ENCODE measurements at places on chromosomes 3 and 15.
A peak's percentile ranks its signal among the peaks of the same experiment; 100 is the strongest.

DNA sequence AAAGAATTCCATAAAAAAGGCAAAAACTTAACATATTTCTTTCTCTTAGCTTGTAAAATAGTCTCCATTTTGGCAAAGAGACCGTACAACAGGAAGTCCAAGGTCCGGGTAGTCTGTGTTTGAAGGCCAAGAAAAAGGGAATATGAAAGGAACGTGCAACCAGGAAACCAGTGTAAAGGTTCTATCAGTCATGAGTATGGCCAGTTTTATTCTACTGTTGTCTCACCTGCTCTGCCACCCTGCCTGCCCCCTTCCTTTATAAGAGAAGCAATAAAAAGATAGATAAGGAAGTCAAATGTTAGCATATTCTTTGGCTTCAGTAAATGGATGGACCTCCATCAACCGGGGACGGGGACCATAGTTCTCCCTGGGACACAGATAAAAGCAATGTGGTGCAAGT, 370.6 kb upstream of the ROBO2 start:
- DNase-seq: no peak

DNA sequence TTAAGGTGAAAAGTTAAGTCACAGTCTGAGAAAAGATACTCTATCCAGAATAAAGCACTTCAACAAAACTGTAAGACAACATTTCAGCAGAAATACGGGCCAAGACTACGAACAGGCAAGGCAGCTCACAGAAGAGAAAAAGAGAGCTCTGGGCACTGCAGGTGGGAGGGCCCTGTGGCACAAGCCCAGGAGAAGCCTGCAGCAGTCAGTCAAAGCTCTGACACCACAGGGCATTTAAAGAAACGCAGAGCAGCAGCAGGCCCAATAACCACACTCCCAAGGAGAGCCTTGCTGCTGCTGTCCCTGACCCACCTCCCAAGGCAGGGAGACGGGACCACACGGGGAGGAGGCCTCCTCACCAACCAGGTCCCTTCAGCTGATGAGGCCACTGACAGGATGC, 19.2 kb downstream of the CHSY1 start:
- no peak for DNase-seq

DNA sequence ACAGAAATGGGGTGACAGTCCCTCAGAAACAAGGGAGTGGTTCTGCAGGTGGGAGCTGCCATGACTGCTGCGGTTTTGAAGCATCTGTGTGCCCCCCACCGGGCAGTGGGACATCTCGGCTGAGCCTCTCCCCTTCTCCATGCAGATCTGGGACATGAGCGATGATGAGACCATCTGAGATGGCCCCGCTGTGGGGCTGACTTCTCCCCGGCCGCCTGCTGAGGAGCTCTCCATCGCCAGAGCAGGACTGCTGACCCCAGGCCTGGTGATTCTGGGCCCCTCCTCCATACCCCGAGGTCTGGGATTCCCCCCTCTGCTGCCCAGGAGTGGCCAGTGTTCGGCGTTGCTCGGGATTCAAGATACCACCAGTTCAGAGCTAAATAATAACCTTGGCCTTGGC, 89.0 kb downstream of the VGLL4 start:
- DNase-seq: no peak

GRCh38 chr15:70435872-70436271, 327.5 kb downstream of the UACA start:
- no peak for DNase-seq

DNA sequence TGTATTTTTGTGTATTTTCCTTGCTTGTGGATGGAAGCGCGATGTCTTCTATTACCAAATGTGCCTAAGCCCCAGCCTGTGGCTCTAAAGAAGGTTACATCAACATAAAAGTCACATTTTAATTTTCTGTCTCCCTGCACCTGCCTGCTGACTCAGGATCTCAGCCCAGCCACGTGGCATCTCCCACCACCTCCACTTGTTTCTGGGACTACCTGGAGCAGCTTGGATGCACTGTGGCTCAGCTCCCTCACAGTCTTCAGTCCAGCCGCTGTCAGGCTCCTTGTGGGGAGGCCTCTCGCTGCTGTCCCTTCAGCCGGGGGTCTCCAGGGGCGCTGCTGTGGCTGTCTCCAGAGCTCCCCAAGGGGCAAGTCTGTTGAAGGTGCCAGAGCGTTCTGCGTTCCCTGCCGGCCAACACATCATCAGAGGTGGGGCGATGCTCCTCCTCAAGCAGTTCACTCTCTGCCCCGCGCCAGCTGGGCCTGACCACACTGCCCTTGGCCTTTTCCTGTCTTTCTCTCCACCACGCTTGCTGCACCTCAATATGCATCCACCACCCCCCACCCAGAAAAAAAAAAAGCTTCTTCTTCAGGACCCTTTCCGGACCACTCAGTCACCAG, 47.7 kb upstream of the BDH1 start:
- DNase-seq: no peak

DNA sequence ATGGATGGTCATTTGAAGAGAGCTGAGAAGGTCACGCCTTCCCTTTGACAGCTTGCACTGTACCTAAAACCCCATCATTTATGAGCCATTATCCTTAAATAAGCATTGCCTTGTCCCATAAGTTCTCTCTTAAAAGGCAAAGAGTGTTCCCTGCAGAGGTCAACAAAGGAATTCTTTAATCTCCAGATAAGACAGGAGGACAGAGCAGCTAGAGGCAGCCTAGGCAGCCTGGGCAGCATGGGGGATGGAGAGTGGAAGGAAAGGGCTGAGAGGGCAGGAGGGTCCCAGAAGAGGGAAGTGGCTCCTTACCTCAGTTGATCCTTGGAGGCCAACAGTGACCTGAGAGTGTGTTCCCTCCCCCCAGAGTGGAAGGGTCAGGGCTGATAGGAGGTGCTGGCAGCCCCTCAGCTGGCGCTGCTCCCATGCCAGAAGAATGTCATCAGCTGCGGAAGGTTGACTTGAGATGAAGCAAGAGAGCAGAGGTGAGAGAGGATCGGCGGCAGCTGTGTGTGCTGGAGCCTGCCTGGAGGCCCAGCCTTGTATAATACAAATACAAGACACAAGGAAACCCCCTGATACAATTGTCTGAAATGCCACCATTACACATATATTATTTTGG, 12.8 kb downstream of the KBTBD13 start:
- DNase-seq: peak; percentile 68
